Activated T-helper 1 cell treated with Interleukin-2 at 50 U/mL for 16 hours (primary cell): ENCODE measurements at places on chromosomes 3 and 15.
A peak's percentile ranks its signal among the peaks of the same experiment; 100 is the strongest.

GRCh38 chr3:155252535-155252934 lies 40.9 kb downstream of the STRIT1 start:
- no peak for DNase-seq

GRCh38 chr3:71498543-71498942 lies 85.0 kb downstream of the FOXP1 start:
- DNase-seq: no peak

DNA sequence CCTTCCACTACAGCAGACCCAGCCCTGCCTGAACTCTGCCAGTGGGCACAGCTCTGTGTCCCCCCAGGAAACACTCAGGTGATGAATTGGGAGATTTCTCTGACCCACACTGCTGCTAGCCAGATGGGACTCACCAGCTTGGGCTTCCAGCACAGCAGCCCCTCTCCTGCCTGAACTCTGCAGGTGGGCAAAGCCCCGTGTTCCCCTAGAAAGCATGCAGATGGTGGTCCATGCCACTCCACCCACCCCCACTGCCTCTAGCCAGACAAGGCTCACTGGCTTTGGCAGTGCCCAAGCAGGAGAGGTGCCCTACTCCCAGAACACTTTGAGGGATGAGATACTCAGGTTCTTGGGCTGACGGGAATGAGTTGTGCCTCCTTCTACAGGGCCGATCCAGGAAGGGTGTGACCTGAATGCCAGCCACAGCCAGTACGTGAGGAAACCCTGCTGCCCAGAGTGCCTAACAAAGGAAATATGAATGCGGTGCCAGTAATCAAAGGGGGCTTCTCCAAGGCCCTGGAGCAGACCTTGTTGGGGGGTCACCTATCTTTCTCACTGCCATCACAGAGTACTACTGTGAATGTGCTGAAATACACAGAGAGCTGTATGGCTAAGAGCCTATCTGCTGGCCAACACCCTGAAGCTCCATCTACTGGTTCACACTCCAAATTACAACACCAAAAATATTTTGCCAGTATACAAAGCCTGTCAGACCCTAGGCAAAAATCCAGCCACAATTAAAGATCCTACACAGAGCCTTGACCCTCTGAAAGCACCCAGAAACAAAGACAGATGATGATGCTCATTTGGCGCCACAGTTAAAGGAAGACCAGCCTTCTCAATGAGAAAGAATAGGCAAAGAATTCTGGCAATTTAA lies 61.9 kb downstream of the BTLA start:
- no peak for DNase-seq

DNA sequence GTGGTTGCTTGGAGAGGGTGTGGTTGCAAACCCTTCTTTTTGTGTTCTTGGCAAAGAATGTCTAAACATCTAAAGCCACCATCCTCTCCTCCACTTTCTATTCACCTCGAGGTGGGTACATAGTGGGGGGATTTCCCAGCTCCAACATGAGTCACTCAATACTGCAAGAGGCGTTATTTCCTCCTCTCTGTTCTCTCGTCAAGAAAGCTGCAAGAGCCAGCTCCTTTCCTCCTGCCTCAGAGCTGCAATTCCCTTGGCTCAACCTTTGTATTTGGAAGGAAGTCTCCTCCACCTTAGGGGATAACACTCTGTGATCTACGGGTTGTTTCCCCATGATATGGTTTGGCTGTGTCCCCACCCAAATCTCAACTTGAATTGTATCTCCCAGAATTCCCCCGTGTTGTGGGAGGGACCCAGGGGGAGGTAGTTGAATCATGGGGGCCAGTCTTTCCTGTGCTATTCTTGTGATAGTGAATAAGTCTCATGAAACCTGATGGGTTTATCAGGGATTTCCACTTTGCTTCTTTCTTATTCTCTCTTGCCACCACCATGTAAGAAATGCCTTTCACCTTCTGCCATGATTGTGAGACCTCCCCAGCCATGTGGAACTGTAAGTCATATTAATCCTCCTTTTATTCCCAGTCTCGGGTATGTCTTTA lies 138.4 kb downstream of the PLCL2 start:
- DNase-seq: peak; percentile 7

DNA sequence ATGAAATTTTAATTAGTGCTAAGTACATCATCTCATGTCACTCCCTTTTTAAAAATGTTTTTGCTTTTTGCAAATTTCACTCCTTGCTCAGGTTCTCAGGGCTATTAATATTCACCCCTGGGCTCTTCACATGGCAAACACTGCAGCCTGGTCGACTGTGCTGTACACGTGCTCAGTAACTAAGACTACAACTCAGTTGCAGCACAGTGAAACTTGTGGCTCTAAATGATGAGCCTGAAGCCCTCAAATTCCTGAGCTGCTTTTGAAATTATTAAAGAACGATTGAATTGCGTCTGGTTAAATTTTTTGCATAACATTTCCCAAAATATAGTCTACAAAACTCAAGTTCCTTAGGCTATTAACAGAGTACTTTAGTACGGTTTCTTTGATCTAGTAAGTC lies 159.3 kb upstream of the C2CD4B start:
- no peak for DNase-seq

DNA sequence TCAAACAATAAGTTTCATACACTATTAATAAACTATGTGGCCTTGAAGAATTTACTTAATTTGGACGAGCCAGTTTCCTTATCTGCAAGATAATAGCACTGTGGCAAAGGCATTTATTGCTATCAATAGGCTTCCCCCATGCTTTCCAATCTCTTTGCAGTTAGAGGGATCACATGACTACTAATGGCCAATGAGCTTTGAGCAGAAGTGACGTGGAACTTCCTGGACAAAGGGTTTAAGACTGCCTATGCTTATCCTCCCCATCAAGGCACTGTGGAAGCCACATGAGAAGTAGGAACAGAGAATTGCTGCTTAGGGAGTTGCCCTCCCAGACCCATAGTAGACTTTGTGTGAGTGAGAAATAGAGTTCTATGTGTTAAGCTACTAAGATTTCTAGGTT lies 16.7 kb upstream of the ZMAT3 start:
- no peak for DNase-seq

DNA sequence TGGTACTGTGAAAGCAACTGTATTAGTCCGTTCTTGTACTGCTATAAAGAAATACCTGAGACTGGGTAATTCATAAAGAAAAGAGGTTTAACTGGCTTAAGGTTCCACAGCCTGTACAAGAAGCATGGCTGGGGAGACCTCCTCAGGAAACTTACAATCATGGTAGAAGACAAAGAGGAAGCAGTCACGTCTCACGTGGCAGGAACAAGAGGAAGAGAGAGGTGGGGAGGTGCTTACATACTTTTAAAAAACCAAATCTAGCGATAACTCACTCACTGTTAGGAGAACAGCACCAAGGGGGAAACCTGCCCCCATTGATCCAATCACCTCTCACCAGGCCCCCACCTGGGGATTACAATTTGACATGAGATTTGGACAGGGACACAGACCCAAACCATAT lies 48.9 kb downstream of the IQGAP1 start:
- DNase-seq: no peak

DNA sequence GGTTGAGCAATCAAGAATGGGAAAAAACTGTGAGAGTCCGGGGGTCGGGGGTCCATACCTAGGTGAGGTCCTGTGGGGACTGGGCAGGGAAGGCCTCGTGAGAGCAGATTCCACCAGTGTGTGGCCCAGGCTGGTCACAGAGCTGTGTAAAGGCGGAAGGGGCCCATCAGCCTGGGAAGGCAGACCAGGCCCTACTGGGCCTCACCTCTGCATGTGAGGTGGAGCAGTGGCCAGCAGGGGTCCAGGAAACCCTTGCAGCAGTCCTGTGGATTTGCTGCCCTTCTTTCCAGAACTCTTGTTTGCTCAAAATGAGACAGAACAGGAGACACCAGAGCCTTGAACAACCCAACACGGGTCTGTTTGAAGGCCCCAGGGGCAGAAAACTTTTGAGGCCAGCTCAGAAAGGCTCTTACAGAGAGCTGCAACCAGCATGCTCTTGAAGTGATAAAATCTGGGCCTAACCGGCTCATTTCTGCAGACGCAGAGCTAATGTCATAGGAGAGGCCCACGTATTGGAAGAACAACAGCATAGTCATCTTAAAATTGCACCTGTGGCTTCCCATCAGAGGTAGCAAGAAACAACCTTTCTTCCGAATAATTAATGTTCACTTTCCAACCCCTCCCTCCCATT lies 30.3 kb upstream of the HHATL start:
- no peak for DNase-seq

- DNase-seq: no peak
Measured at GRCh38 chr3:114626751-114627150, 332.9 kb downstream of the TIGIT start.

DNA sequence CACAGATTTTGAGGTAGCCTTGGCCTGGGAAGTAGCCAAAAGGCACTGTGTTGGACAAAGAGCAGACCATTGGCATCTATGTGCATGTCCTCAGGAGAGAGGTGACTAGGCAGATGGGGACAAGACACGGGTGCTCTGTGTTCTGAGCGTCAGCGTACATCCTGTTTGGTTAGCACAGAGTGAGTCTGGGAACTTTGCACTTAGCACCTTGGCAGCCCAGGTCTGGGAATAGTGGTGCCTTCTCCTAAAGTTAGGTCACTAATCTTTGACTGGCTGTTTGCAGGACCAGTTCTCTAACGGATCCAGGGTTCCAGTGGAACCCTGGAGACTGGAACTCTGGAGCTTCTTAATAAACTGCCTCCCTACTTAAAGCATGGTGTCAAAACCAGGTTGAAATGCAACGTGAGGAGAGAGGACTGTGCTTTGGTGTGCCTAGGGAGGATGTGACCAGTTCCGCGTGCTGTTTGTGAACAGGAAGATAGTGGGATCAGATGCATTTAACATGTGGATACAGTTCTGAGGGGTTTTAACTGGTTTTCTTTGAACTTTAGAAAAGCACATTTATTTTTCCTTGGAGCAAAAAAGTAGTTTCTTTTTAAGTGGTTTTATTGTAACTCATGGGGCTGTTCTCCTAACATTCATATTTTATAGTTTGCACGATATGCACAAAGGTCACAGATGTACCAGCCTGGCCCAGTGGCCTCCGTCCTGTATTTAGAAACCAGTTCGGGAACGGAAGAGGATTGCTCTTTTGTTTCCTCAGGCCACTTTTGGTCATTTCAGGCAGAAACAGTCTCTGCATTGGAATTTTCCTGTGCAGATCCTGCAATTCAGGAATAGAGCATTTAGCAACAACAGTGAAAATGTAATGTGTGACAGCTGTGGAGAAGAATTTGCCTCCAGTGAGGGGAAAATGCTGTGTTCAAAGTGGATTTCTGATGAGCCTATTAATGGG lies 48.8 kb downstream of the ABHD2 start:
- no peak for DNase-seq

GRCh38 chr3:168249205-168249549 lies 153.5 kb upstream of the GOLIM4 start:
- no peak for DNase-seq

DNA sequence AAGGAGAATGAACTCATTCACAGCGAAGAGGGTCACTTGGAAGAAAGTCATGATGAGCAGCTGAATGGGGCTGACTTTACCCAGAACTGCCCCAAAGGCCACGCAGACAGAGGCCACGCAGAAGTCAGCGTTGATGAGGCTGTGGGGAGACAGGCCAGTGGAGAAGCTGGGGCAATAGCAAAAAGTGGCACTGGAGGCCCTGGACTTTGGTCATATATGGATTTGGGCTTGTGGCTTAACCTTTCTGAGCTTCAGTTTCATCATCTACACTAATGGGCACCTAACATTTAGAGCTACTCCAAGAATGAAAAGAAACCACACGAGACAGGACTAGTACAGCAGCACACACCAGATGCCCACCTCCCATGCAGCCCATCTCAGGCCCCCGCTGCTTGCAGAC lies 13.3 kb downstream of the RHCG start:
- no peak for DNase-seq

DNA sequence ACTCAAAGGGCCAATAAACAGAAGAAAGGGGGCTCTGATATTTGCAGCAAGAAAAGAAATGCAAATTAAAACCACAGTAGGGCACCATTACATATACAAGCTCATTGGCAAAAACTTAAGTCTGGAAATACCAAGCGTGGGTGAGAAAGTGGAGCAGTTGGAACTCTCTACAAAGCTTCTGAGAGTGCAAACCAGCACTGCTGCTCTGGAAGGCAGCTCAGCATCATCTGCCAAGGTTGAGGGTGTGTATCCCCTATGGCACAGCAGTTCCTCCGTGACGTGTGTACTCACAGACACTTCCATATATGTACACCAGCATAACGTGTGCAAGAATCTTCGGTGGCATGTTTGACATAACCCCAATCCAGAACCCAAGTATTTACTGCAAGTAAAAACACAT lies 271.0 kb upstream of the ATP10A start:
- DNase-seq: no peak

- DNase-seq: no peak
Measured at GRCh38 chr3:185724761-185725160, 100.1 kb downstream of the IGF2BP2 start.

GRCh38 chr3:126423191-126424038 lies 28.7 kb downstream of the CFAP100 start:
- no peak for DNase-seq

DNA sequence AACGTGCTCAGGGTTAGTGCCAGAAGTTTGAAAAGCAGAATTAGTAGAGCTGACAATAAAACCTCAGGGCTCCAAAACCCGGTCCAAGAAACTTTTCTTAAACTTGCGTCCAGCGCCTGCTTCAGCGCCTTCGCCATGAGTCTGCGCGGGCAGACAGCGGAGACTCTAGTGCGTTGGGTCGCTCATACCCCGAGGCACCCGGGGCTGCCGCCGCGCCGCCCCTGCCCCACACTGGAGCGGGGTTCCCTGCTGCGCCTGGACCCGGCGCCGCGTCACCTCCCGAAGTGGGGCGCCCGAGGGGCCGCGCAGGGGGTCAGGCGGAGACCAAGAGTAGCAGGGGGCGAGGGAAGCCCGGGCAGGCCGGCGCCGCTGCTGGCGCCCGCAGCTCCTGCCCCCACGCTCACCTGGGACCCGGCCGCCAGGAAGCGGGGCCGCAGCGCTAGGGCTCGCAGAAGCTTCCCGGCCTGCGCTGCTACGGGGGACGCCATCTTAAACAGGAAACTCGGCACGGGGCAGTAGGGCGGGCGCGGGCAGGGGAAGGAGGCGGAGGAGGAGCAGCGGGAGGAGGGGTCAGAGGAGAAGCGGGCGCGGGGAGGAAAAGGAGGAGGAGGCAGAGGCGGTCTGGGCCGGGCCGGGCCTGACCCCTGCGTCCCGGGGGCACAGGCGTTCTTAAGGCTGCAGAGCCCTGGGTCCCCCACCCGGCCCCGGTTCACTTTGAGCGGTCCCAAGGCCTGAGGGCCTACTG lies at the start of gene SUCLG2:
TSS of gene SUCLG2 (minus strand) at position 514 of the 745 bp plus-strand sequence. CDS start at position 488, 26 bp downstream.
- peak; percentile 70 for DNase-seq

- no peak for DNase-seq
Measured at GRCh38 chr3:155658006-155658405, 86.9 kb downstream of the PLCH1 start.

- DNase-seq: no peak
Measured at GRCh38 chr3:171511450-171511849, 51.2 kb upstream of the TNIK start.

GRCh38 chr15:97728791-97729190 lies 231.7 kb upstream of the ARRDC4 start:
- no peak for DNase-seq

GRCh38 chr15:82571722-82572222 lies 31.5 kb upstream of the RPS17 start:
- DNase-seq: no peak

GRCh38 chr3:64262574-64263114 lies 37.4 kb upstream of the PRICKLE2 start:
- no peak for DNase-seq
